ENCODE measurements at places on chromosomes 3 and 15. TPM values are rescaled to one million over a fixed set of nuclear protein-coding genes. Genes with fewer than 3 reads are reported as not detected.

Gene ALAS1
- 196 TPM for total RNA-seq

Gene RTP4
- 0.79 TPM for total RNA-seq

Gene STX19
- total RNA-seq = not detected

Gene THOC7
- 63.6 TPM for total RNA-seq

Gene FRMD5
- 74.6 TPM for total RNA-seq

Gene RTP3
- total RNA-seq = not detected

DNA sequence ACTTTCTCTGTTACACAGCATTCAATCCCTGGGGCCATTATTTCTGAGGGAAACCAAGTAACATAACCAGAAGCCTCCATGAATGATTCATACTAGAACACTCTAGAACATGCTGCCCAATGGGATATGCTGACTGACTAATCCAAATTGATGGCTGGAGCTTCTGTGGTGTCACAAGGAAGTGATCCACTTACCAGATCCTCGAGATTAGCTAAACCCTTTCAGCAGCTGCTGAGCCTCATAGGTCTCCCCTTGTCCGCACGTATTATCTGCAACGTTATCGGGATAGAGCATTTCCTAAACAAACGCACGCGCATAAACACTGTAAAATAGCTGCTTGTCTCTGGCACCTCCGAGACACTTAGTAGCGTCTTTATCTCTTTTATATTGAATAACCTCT is 61.2 kb upstream of the PROK2 start:
- no peak overlapping the region for H3K4me3 ChIP-seq
- H3K4me1 ChIP-seq = no peaks in the 10 kb centered on the region
- H3K36me3 ChIP-seq = no peaks in the 10 kb centered on the region
- no peak overlapping the region for H3K27ac ChIP-seq
- no peaks in the 10 kb centered on the region for H3K27me3 ChIP-seq

- H3K4me3 ChIP-seq = no peak overlapping the region
- peaks cover 8% of the 10 kb centered on the region for H3K4me1 ChIP-seq
- DNase-seq = no peak
Measured at GRCh38 chr15:69666921-69667811, 214.5 kb downstream of the RPLP1 start.

DNA sequence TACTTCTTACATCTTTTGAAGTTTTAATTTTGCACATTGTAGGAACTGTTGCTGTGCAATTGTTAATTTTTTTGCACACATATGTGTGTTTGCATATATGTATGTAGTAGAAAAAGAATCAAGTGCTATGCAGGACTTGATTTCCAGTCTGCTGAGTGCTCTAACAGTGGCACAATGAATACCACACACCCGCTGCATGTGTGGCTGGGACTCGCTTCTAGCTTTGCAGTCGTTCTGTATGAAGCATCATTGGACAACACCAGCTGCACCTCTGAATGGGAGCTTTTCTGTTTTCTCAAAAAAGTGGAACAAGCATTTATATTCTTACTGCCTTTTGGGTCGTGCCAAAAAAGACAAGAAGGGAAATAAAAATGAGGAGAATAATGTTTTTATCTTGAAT is 564.7 kb downstream of the FOXP1 start:
- peaks cover 29% of the 10 kb centered on the region for H3K36me3 ChIP-seq
- H3K4me1 ChIP-seq = peaks cover 32% of the 10 kb centered on the region
- DNase-seq = no peak
- H3K27me3 ChIP-seq = no peaks in the 10 kb centered on the region

GRCh38 chr3:68151359-68151758 is 496.9 kb upstream of the SUCLG2 start:
- no peaks in the 10 kb centered on the region for H3K36me3 ChIP-seq
- H3K27me3 ChIP-seq = no peaks in the 10 kb centered on the region
- H3K27ac ChIP-seq = no peak overlapping the region
- H3K4me1 ChIP-seq = no peaks in the 10 kb centered on the region
- no peak for DNase-seq

GRCh38 chr3:171827836-171828458 is 15.2 kb upstream of the TMEM212 start:
- no peak for DNase-seq
- peak overlapping the region; percentile 21 for H3K27ac ChIP-seq
- H3K27me3 ChIP-seq = no peaks in the 10 kb centered on the region

GRCh38 chr3:122934251-122934650 is 93.3 kb downstream of the SEMA5B start:
- H3K27ac ChIP-seq = no peak overlapping the region
- H3K36me3 ChIP-seq = no peaks in the 10 kb centered on the region
- no peaks in the 10 kb centered on the region for H3K27me3 ChIP-seq
- H3K4me3 ChIP-seq = no peak overlapping the region
- H3K4me1 ChIP-seq = peaks cover 14% of the 10 kb centered on the region

GRCh38 chr3:9704347-9705322 is 1.0 kb downstream of the CPNE9 start:
- H3K4me1 ChIP-seq = peaks cover 12% of the 10 kb centered on the region
- H3K27me3 ChIP-seq = peaks cover 6% of the 10 kb centered on the region
- H3K4me3 ChIP-seq = no peak overlapping the region
- H3K36me3 ChIP-seq = peaks cover 34% of the 10 kb centered on the region

- no peak overlapping the region for H3K4me3 ChIP-seq
- H3K27ac ChIP-seq = no peak overlapping the region
Measured at GRCh38 chr15:43900996-43901395, 74.2 kb downstream of the WDR76 start.

DNA sequence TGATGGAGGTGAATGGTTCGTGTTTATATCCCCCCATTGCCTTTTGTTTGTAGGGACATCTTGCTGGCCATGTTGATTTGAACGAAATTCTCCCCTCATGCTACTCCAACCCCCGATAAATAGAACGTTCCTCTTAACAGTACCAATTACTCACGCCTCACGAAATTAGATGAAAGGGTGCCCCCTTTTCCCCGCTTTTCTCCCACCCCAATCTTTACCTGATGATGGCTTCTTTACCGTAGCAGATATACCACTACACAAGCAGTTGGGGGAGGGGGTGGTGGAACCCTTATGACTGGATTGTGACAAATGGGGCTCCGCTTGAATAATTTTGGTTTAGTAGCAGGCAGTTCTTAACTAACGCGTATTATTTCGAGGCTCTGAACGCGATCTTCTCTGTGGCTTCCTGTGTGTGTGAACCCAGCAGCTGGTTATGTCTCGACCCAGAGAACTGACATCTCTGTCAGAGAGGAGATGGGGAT is 1.1 kb downstream of the PIAS1 start:
- peak overlapping the region; percentile 91 for H3K27ac ChIP-seq
- H3K27me3 ChIP-seq = no peaks in the 10 kb centered on the region
- H3K4me3 ChIP-seq = peak overlapping the region; percentile 94
- H3K36me3 ChIP-seq = no peaks in the 10 kb centered on the region

GRCh38 chr3:123350971-123351370 is 97.9 kb downstream of the ADCY5 start:
- DNase-seq = no peak
- H3K27me3 ChIP-seq = no peaks in the 10 kb centered on the region
- peak overlapping the region; percentile 41 for H3K27ac ChIP-seq

GRCh38 chr3:137201066-137201465 is 243.3 kb downstream of the IL20RB start:
- no peaks in the 10 kb centered on the region for H3K36me3 ChIP-seq
- no peak overlapping the region for H3K27ac ChIP-seq
- peaks cover 7% of the 10 kb centered on the region for H3K4me1 ChIP-seq
- no peak for DNase-seq
- no peaks in the 10 kb centered on the region for H3K27me3 ChIP-seq

- H3K27ac ChIP-seq = no peak overlapping the region
- no peaks in the 10 kb centered on the region for H3K27me3 ChIP-seq
- H3K4me3 ChIP-seq = no peak overlapping the region
- H3K36me3 ChIP-seq = no peaks in the 10 kb centered on the region
- no peaks in the 10 kb centered on the region for H3K4me1 ChIP-seq
- no peak for DNase-seq
Measured at GRCh38 chr15:49696433-49696832, 75.6 kb downstream of the DTWD1 start.

- DNase-seq = no peak
- no peaks in the 10 kb centered on the region for H3K27me3 ChIP-seq
- no peaks in the 10 kb centered on the region for H3K36me3 ChIP-seq
- no peak overlapping the region for H3K4me3 ChIP-seq
- H3K4me1 ChIP-seq = peaks cover 73% of the 10 kb centered on the region
Measured at GRCh38 chr15:68807249-68807648, 13.4 kb downstream of the ANP32A start.

DNA sequence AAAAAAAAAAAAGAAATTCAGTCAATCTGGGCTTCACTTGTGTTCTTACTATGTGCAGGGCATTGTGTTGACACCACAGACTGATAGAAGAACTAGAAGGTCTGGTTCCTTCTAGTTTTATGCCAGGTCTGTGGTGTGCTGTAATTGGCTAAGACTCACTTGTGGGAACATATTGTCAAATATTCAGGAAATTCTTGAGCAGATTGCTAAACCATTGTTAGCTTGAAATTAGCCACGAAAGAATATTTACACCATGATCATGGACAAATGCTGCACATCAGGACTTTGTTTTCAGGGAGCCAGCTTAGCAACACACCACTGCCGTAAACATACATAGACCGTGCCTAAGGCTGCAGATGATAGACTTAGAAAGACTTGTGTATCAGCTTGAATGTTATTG is 74.6 kb downstream of the GTPBP8 start:
- H3K4me3 ChIP-seq = no peak overlapping the region
- H3K27ac ChIP-seq = no peak overlapping the region
- H3K27me3 ChIP-seq = no peaks in the 10 kb centered on the region
- H3K36me3 ChIP-seq = no peaks in the 10 kb centered on the region
- DNase-seq = no peak

All from heart left ventricle (tissue), 16 donors.